ENCODE measurements at places on chromosomes 12 and 14.

DNA sequence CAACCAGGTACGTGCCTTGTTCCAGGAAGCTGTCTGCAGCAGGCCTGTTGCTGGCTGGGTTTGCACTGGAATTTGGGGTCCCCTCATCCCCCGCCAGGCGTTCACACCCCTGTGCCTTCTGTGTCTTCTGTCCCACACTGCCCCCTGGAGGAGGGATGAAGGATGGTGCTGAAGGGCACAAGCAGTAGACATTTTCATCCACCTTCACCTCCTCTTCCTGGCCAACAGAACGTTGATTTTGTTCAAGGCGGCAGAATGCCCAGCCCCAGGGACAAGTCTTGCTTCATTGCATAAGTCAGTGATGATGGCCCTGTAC, 122.1 kb downstream of the CALM1 start:
- DNase-seq, result peak; percentile 22

- DNase-seq, result no peak
Observed at GRCh38 chr14:91138511-91139359, 24.9 kb downstream of the DGLUCY start.

GRCh38 chr12:46944088-46944487, 118.3 kb upstream of the SLC38A4 start:
- DNase-seq, result no peak

DNA sequence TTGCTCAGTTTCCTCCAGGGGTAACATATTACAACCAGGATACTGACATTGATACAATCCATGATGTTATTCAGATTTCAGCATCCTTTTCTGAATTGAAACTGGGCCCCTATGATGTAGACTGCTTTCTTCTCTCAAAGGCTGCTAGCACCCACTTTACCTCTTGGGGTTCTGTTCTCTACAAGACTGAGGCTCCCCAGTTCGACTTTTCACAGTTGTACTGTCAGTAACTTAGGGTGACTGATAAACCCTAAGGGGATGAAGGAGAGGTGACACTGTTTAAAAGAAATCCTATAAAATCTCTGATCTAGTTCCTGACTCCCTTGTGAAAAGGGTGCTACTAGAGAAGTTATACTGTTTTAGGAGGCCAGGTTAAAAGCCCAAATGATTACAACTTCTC, 818 bp downstream of the VPS33A start:
- no peak for DNase-seq

DNA sequence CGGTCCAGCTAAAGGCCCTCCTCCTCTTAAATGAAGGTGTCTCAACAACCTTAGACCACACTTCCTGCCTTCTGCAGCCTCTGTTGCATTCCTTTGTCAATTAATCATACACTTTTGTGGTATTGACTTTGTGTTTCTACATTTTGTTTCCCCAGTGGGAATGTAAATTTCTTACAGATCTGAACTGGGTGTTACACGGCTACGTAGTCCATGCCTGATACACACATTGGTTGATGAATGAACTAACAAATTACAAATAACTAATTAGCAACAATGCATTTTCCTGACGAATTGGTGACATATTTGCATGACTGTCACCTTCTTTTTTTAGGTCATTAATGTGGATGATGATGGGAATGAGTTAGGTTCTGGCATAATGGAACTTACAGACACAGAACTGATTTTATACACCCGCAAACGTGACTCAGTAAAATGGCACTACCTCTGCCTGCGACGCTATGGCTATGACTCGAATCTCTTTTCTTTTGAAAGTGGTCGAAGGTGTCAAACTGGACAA, 15.2 kb upstream of the CCT2 start:
- DNase-seq, result no peak

GRCh38 chr14:37480446-37481290, 114.4 kb downstream of the FOXA1 start:
- no peak for DNase-seq

- DNase-seq, result no peak
Observed at GRCh38 chr14:96802963-96803362, 5.8 kb downstream of the VRK1 start.

DNA sequence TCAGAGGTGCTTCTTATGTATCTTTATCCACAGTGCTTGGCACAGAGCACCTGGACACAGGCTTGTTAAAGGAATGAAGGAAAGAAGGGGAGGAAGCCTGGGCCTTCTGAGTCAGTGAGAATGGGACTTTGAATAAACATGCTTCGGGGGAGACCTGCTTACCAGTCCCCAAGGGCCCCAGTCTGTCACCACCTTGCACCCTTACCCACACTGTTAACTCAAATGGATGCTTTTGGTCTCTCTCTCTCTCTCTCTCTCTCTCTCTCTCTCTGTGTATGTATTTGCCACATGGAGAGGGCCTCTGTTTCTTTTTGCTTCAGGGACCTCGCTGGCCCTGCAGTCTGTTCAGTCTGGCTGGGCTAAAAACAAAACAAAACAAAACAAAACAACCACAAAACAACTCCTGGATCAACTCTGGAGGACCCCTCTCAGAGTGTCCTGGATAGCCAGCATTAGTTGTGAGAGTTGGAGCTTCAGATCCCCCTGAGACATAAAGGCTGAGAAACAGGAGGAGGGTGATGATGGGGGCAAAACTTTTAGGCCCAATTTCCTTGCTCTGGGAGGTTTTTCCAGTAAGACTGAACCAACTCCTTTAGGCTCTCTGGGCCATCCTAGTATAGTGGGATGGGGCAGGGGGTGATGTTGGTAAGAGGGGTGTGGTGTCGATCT, 1.9 kb downstream of the KIF5A start:
- DNase-seq, result no peak

DNA sequence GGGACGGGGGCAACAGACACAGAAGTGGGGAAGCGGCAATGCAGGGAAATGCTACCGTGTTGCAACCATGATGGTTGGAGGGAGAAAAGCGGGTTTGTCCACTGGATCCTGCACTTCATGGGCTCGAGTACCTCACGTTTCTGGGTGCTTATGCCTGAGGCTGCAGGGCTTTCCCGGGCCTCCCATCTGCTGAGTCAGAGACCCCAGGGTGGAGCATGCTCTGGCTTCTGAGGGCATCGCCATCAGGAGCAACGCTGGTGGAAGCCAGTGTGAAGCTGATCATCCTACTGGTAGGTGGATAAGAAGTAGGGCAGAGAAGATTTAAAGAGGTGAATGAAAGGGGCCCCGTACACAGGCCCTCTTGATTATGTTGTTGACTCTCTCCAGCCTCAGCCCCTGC, 5.0 kb upstream of the ADGRD1 start:
- no peak for DNase-seq

GRCh38 chr14:22432348-22432976, 156.6 kb downstream of the DAD1 start:
- peak; percentile 90 for DNase-seq

DNA sequence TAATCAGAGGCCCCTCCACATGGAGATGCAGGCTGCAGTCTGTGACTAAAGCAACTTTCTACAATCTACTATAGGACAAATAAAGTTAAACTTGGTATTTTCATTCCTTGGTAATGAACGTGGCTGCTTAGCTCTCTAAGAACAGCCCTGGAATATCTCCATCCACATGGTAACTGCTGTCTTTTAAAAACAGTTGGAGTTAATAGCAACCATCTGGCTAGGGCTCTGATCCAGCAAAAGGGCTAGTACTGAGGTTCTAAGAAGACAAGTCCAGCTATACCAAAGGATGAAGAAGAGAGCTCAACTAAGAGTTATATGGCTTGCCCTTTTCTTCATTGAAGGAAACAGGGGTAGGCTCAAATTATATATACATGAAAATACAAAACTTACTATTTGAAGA, 920.1 kb downstream of the FLRT2 start:
- DNase-seq, result no peak

DNA sequence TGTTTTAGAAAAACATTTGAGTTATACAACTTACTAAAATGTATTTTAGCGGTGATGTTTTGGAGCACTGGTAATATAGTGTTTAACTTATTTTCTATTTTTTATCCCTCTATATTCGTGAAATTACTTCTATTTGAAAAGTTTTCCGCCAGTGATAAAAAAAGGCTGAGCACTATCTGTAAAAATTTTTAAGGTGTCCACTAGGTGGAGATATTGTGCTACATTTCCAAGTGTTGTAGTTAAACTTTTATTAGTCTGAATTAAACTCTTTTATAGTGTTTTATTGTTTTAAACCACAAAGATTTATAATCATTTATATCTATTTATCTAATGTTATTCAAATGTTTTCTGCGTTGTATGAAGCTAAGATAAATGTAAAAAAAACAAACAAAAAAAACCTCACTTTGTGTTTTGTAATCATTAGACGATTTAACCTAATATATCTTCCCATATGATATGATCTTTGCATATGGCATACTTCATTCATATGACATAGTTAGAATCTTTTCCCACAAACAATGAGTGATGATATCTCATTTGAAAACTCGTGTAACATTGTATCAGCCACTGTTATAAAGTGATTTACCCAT, 11.8 kb downstream of the ALG10B start:
- peak; percentile 57 for DNase-seq

DNA sequence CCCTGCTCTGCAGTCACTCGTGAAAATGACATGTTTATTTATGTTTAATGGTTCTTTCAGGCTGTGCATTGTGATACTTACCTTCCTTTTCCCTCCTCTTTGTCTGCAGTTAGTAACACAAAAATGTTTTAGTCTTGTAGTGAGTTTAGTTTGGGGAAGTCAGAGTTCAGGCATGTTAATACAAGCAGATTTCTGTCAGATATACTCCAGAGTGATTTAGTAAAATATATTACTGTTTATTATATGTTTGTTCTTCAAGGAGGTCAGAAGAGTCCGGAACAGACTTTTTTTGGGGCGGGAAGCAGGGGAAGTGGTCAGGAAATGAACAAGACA, 28.7 kb downstream of the MSRB3 start:
- DNase-seq, result no peak

DNA sequence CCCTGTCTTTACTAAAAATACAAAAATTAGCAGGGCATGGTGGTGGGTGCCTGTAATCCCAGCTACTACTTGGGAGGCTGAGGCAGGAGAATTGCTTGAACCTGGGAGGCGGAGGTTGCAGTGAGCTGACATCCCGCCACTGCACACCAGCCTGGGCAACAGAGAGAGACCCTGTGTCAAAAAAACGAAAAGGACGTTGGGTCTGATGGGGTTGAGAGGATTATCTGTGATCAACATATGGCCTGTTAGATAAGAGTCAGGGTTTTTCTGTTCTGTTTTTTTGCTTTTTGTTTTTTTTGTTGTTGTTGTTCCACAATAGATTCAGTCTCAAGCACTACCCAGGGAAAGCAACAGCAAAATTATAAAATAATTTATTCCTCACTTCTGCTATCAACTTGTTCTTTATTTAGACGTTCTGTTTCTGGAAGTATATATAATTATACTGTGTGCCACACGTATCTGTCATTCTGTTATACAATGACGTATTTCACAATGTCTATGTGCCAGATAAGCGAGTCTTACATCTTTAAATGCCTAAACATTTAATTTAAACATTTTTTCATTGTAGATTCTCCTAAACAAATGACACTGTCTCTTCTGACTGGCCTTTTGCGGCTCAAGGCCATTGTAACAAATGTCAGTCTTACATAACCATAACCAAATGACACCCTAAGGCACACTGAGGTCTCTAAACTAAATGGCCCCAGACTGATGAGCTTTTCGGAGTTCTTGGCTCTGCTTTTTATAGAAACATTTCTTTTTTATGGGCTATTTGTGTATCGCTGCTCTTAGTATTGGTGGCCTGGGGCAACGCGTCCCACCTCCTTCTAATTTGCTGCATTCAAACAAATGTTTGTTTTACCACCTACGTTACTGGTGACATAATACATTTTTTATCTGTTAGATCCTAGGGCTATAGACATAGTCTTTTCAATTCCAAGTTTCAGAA, 7.2 kb upstream of the P2RX4 start:
- no peak for DNase-seq

DNA sequence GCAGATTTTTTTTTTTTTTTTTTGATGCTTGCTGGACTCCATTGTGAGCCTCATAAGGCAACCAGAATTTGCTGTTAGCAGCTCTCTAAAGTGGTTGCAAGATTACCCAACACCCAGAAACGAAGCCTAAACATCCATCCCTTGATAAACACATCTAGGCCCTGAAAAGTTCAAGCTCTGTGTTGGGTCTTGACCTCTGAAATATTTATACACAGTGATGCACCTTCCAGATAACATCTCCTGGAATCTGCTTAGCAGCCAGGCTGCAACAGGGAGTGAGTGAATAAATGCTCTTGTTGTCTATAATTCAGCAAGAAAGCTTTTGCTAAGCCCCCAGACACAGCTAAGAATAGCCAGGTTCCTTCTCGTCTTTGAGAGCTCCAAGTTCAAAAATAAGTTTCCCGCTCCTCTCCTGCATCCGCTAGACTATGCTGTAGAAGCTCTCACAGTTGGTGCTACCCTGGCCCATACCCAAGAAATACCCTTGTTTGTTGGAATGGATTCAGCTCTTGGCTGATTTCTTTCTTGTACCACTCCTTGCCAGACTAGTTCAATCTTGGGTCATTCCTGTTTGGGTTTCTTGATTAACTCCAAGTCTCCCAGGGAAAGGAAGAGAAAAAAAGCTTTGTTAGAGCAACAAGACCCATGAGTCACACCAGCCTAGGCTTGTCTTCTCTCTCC, 610.6 kb upstream of the TBX3 start:
- DNase-seq, result no peak

DNA sequence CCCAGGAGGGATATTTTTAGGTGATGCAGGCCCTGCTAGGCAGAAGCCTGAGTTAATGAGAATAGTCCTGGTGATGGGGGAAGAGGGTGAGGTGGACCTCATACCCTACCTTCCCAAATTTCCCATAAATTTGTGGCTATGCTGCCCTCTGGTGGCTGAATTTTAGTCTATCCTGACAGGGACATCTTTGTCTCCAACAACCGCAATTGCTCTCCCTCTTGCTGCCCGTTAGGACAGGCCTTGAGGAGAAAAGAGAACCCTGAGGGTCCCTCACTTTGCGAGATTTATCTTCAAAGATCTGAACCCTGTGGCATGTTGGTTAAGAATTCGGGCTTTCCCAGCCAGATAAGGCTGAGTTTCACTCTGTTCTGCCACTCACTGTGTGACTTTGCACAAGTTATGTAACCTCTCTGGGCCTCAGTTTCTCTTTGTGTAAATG, 9.8 kb upstream of the ZNF385A start:
- DNase-seq, result peak; percentile 59

DNA sequence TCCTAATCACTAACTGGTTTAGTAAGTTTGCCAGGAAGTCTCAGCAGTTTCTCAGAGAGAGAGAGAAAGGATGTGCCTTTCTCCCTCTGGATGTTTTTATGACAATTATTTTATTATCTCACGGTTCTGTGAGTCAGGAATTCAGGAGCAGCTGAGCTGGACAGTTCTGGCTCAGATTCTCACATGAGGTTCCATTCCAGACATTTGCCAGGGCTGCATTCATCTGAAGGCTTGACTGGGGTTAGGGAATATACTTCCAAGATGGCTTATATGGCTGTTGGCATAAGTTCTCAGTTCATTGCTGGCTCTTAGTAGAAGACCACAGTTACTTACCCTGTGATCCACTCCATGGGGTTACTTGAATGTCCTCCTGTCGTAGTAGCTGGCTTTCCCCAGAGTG, 101.2 kb upstream of the ATF7IP start:
- peak; percentile 42 for DNase-seq

GRCh38 chr12:98701166-98701565, 56.1 kb downstream of the APAF1 start:
- no peak for DNase-seq

DNA sequence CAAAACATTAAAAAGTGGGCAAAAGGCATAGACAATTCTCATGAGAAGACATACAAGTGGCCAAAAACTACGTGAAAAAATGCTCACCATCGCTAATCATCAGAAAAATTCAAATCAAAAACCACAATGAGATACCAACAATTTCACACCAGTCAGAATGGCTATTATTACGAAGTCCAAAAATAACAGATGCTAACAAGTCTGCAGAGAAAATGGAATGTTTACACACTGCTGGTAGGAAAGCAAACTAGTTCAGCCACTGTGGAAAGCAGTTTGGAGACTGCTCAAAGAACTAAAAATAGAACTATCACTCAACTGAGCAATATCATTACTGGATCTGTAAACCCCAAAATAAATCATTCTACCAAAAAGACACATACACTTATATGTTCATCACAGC, 76.2 kb downstream of the PRKD1 start:
- no peak for DNase-seq

All from LoVo (cell line).